Right atrium auricular region (tissue), 2 donors: ENCODE measurements at places on chromosomes 3 and 15.

DNA sequence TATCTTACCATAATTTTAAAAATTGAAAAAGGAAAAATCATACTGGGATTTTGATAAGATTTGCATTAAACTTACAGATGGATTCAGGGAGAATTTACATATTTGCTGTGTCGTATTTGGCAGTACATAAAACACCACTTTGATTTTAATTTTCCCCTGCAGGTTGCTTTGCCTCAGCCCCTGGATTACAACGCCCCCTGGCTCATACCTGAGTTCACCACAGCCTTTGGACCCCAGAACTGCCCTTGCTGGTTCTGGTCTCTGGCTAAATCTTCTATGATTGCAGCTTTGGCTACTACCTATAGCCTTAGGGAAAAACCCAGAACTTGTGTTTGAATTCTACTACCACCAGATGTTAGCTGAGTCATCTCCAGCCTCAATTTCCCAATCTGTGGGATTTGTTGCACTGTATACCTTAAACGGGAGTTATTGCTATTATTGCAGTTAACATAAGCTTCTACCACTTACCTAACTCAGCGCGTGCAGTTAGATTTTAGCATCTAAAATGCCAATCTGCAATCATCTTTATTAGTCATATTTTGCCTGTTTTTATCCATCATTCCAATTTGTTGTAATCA lies 315.7 kb upstream of the GADL1 start:
- no peak for DNase-seq

DNA sequence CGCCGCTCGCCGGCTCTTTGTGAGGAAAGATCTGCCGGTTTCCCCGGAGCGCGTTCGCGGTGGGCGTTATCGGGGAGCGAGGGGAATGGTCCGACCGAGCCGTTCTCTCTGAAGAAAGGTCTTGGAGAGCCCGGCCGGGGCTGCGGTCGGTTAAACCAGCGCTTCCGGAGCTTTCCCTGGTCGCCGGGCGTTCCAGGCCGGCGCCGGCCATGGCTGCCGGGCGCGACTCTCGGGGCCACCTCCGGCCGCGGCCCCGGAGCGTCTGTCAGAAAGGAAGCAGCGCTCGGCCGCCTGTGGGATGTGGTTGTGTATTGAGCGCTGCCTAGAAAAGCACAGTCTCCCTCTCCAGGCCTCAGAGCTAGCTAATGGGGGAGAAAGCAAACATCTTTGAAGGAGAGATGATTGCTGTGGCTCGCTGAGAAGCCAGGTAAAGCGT lies 731 bp downstream of the FYTTD1 start:
- peak; percentile 68 for DNase-seq

DNA sequence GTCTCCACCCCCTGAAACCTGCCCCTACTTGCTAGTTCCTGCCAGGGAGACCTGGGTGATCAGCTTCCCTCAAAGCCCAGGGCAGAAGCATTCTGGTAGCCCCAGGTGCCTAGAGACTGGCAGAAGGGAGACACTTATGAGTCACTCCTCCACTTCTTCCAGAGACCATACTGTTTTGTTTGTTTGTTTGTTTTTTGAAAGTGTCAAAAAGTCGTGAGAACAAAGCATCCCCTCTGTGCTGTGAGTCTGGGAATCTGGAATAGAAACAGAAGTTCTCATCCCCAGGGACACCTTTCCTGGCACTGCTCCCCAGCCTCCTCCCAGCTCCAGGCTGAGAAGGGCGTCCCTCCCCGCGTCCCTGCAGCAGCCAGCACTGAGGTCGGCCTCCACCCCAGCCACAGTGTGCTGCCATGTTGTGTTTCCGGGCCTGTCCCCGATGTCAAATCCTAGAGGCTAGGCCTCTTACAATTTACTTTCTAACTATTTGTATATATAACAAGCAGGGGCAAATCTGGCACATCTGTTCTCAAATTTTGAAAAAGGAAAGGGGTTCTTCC lies 573.0 kb downstream of the RBMS3 start:
- no peak for DNase-seq

GRCh38 chr3:151838574-151839312 lies 24.8 kb downstream of the AADAC start:
- DNase-seq = no peak

DNA sequence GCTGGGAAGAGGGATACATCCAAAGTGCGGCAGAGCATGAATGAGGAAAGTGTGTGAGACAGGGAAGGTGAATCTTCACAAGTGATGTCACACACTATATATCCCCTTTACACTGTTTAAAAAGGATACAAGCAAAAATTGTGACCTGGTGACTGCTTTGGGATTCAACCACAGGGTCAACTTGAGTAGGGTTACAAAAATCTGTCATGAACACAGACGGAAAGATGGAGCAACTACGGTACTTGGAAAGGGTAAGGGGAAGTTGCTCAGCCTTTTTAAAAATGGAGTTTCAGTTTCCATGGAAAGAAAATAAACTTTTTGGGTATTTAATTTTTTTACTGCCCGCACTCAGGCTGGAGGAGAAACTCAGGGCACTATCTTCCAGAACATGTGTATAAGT lies 60.3 kb downstream of the B3GNT5 start:
- no peak for DNase-seq
